ENCODE measurements at places on chromosomes 12 and 14. TPM values are rescaled to one million over a fixed set of nuclear protein-coding genes. Genes with fewer than 3 reads are reported as not detected.

ENDOU gene
- polyA plus RNA-seq = 0.29 TPM

ESYT1 gene
- polyA plus RNA-seq = 66.2 TPM

CTSG gene
- 0.95 TPM for polyA plus RNA-seq

MIP gene
- not detected for polyA plus RNA-seq

PDE3A gene
- 25.9 TPM for polyA plus RNA-seq

NXPH4 gene
- polyA plus RNA-seq = 6.5 TPM

PTHLH gene
- 1.1 TPM for polyA plus RNA-seq

CCDC196 gene
- 0.14 TPM for polyA plus RNA-seq

CCDC38 gene
- 0.63 TPM for polyA plus RNA-seq

KRT86 gene
- polyA plus RNA-seq = not detected

SMCO2 gene
- 0.14 TPM for polyA plus RNA-seq

NTF3 gene
- 3.5 TPM for polyA plus RNA-seq

LMNTD1 gene
- not detected for polyA plus RNA-seq

PZP gene
- 0.53 TPM for polyA plus RNA-seq

POTEG gene
- polyA plus RNA-seq = not detected

CBLN3 gene
- polyA plus RNA-seq = 4.7 TPM

IGF1 gene
- 262 TPM for polyA plus RNA-seq

CLEC12A gene
- polyA plus RNA-seq = 1.1 TPM

SAMD15 gene
- 9.6 TPM for polyA plus RNA-seq

CLEC9A gene
- 0.10 TPM for polyA plus RNA-seq

CHGA gene
- 1.0 TPM for polyA plus RNA-seq

TMEM121 gene
- polyA plus RNA-seq = 2.6 TPM

RNASE1 gene
- 159 TPM for polyA plus RNA-seq

VCPKMT gene
- polyA plus RNA-seq = 12.7 TPM

ACYP1 gene
- 52.6 TPM for polyA plus RNA-seq

FLVCR2 gene
- 8.3 TPM for polyA plus RNA-seq

KRT7 gene
- 116 TPM for polyA plus RNA-seq

C1S gene
- polyA plus RNA-seq = 50.5 TPM

NRXN3 gene
- polyA plus RNA-seq = 7.0 TPM

LRR1 gene
- 15.3 TPM for polyA plus RNA-seq

CCND2 gene
- 63.1 TPM for polyA plus RNA-seq

SMIM41 gene
- not detected for polyA plus RNA-seq

PTCSC3 gene
- not detected for polyA plus RNA-seq

FOXA1 gene
- polyA plus RNA-seq = 2.8 TPM

TAMALIN gene
- 20.4 TPM for polyA plus RNA-seq

ATP6V1D gene
- 164 TPM for polyA plus RNA-seq

FBLN5 gene
- 157 TPM for polyA plus RNA-seq

WBP11 gene
- polyA plus RNA-seq = 127 TPM

FRMD6 gene
- polyA plus RNA-seq = 22.9 TPM

DDN gene
- 83.4 TPM for polyA plus RNA-seq

SIRT4 gene
- 4.6 TPM for polyA plus RNA-seq

KLRC4 gene
- not detected for polyA plus RNA-seq

VRK1 gene
- 23.6 TPM for polyA plus RNA-seq

OR4E2 gene
- not detected for polyA plus RNA-seq

YAF2 gene
- 19.7 TPM for polyA plus RNA-seq

DIO3 gene
- polyA plus RNA-seq = 0.14 TPM

TC2N gene
- polyA plus RNA-seq = 9.9 TPM

FICD gene
- polyA plus RNA-seq = 4.3 TPM

KRT5 gene
- polyA plus RNA-seq = 0.17 TPM

LRRK2 gene
- polyA plus RNA-seq = 33.7 TPM

DAAM1 gene
- polyA plus RNA-seq = 73.4 TPM

RHNO1 gene
- 32.3 TPM for polyA plus RNA-seq

FOXN4 gene
- 3.5 TPM for polyA plus RNA-seq

All from left renal pelvis (tissue), 4 donors.